Ascending aorta (tissue), 2 donors: ENCODE measurements at places on chromosomes 5 and 9.

- no peak for DNase-seq
Observed at GRCh38 chr5:155998257-155998656, 328.7 kb upstream of the SGCD start.

GRCh38 chr9:123081824-123082223 is 48.4 kb downstream of the GPR21 start:
- DNase-seq, result no peak

GRCh38 chr5:161783297-161783696 is 64.6 kb upstream of the GABRA1 start:
- no peak for DNase-seq

DNA sequence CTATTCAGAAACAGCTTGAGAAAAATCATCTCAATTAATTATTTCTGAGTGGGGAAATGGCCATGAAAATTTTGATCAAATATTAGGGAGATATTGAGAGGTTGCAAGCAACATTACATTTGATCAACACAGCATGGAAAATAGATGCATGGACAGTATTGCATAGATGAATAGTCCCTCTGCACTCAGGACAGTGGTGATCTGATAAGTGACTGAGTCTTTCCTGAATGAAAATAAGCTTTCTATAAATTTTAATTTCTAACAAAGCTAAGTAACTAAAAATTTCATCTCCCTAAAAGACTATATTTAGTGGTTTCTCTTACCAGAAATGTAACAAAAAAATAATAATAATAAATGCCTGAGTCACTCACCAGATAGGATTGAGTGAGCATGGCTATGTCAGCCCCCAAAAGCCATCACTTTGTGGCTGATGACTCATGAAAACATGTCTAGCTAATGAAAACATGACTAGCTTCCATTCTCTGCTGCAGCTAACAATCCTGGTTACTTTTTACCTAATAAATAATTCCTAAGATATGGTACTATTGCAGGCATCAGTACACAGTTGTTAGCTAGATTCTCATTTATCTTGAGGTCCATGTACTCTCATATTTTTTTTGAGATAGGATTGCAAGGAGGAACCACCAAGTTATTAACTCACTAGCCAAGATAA is 1294.8 kb upstream of the ACO1 start:
- DNase-seq, result no peak

- DNase-seq, result no peak
Observed at GRCh38 chr9:33082538-33083326, 6.3 kb upstream of the SMU1 start.
